Effector CD4-positive, alpha-beta T cell (primary cell): ENCODE measurements at places on chromosomes 2 and 18.
A peak's percentile ranks its signal among the peaks of the same experiment; 100 is the strongest.

GRCh38 chr18:12934454-12935071, 13.2 kb upstream of the SEH1L start:
- peak; percentile 72 for DNase-seq

GRCh38 chr18:24103320-24104021, 35.4 kb upstream of the CABYR start:
- DNase-seq, result no peak

- DNase-seq, result no peak
These were observed at the start of gene RAPGEF4 for GRCh38 chr2:172735582-172736423. Gene RAPGEF4 (plus strand): TSS chr2:172735845. CDS start chr2:172735984, 139 bp downstream.

GRCh38 chr2:5766056-5766455, 73.9 kb downstream of the SOX11 start:
- no peak for DNase-seq

- no peak for DNase-seq
These were observed 1.3 kb downstream of the ADCYAP1 start for GRCh38 chr18:905948-906415.

DNA sequence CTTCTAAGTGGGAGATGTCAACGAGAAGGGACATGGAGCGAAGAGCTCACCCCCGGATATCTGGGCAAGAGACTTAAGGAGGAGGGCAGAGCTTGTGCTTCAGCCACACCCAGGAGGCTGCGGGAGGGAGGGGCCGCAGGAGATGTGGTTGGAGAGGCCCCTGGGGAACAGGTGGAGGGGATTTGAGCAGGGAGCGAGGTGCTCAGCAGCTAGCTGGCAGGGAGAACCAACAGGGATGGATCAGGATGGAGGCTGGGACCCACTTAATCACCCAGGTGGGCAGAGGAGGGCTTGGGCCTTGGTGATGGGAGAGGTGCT, 78.3 kb downstream of the MBP start:
- no peak for DNase-seq

GRCh38 chr2:105113616-105114291, 75.9 kb downstream of the MRPS9 start:
- no peak for DNase-seq

DNA sequence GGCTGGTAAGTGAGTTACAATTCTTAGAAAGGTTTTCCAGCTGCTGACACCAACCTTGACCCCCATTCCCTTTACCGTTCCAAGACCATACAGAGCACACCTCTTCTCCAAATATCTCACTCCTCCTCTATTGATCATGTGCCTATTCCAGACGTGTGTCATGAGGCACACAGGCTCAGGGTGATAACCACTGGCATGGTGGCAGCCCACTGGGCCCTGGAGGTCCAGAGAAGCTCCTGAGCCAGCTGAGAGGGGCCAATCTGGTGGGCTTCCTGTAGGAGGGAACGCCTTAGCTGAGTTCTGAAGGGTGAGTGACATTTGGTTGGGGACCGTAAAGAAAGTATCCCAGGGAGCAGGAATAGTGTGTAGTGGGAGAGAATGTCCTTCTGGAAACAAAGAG, 28.3 kb downstream of the ZAP70 start:
- no peak for DNase-seq

GRCh38 chr2:38500283-38500634, 102.5 kb downstream of the HNRNPLL start:
- no peak for DNase-seq

DNA sequence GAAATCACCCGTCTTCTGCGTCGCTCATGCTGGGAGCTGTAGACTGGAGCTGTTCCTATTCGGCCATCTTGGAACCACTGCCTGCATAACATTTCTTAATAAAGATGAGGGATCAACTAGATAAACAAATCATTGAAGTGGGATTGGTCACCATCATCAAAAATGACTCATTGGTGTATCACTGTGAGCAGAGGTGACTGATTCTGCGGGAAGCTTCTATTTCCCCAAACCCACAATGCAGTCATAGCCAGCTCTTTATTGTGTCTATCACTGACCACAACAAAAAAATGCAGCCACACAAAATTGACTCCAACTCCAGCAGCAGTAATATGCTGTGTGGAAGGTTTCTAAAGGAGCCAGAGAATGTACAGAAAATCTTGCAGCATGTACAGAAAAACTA, 630.7 kb upstream of the HS6ST1 start:
- DNase-seq, result no peak

GRCh38 chr2:200278694-200279316, 27.7 kb upstream of the SPATS2L start:
- no peak for DNase-seq

DNA sequence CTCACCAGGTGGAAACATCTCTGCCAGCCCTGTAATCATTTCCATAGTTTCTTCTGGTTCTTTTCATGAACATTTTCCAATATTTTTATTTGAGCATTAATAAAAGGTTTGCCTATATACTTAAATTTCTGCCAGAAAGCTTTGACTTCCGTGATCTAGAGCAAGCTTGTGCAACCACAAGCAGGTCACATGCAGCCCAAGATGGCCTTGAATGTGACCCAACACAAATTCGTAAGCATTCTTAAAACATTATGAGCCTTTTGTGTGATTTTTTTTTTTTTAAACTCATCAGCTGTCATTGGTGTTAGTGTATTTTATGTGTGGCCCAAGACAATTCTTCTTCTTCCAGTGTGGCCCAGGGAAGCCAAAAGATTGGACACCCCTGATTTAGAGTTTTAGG, 51.6 kb downstream of the NEDD4L start:
- no peak for DNase-seq

DNA sequence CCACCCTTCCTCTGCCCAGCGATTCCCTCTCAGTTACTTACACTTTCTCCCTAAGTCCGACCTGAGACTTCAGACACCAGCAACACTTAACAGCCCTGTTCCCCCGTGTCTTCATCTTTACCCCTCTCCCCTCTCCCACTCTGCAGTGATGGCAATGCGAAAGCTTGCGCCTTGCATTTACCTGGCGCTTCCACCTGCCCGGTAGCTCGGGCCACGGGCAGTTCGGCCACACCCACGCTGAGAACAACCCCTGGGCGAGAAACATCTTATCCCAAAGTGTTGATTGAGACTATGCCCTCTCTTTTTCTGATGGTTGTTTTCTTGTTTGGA, 558 bp downstream of the DNAJC10 start:
- DNase-seq, result no peak

DNA sequence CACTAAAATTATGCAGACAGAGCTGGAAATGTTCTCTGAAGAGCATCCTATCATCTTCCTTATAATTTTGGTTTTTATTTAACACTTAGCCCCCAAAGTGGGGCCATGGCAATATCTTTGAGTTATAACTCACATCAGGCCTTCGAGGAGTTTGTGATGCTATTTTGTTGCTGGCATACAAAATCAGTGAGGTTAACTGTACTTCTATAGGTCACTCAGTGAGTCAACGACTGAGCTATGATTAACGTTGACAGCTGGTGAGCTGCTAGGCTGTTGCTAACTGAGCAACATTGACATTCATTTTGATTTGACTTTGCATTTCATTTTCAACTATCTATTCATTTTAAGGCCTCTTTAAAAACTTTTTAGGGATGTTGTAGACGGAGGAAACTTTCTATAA, 50.0 kb downstream of the GPD2 start:
- DNase-seq, result no peak

GRCh38 chr2:215698566-215698965, 262.7 kb upstream of the FN1 start:
- no peak for DNase-seq

DNA sequence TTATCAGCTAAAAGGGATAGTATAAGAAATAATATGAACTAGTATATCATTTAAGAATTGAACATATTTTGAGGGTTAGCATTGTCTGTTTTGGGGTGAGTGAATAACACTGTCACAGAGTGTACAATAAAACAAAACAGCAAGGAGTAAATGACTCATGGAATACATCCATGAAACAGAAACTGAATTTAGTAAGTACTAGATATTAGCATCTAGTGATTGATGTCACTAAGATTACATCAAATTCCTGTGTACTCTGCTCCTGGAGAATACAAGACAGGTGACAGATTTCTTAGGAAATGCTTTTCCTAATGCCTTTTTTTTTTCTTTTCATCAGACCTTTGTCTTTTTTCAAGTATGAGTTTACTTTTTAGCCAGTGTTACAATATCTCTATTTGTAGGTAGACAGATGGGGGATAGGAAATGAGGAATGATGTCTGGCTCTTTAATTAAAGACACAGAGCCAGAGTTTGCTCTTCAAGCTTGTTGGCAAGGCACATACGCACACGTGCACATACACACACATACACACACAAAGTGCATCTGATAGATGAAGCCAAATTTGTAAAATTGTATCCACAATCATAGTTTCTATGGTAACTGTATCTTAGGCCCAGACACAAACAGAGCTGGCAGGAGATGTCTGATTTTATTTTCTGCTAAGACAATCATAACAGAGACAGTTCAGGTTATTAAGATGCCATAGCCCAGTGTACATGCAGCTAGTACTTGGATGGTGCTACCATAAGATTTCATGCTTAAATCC, 138.2 kb upstream of the NRP2 start:
- no peak for DNase-seq

DNA sequence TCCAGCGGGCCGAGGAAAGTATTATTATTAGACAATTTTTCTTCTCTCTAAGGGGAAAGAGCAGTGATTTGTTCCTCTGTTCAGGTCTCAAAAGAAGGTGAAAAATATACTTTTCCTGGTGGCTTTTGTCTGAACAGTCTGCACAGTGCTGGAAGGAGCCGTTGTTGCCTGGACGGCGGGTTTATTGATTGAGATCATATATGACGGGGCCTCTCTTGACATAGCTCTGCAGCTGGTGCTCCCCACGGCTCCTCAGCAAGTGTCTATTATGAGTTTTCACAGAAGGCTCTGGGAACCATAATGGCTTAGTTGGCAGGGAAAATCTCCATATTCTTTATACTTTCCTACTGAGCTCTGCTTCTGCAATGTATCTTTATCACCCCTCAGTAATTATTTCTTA, 42.9 kb downstream of the FSHR start:
- no peak for DNase-seq

DNA sequence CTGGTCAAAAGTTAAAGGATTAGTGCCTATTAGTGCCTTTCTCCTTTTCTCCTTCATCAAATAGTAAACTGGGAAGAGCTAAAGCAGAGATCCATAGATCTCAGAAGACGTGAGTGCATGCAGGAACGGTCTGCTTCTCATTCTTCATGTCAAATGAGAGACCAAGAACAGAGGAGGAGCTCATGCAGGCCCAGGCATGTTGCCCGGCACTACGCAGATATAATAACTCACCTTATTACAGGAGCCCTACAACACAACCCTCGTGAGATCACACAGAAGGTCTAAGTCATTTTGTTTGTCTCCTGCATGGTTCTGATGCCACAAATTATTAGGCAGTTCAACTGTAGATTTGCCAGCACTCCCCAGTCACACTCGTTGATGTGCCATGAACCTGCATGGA, 71.8 kb downstream of the CMPK2 start:
- DNase-seq, result no peak

GRCh38 chr2:32882816-32883810, 63.6 kb upstream of the LTBP1 start:
- no peak for DNase-seq

- no peak for DNase-seq
These were observed 29.6 kb downstream of the THAP4 start for GRCh38 chr2:241607162-241607885.

- no peak for DNase-seq
These were observed 17.4 kb downstream of the ZNF532 start for GRCh38 chr18:58882044-58882443.

DNA sequence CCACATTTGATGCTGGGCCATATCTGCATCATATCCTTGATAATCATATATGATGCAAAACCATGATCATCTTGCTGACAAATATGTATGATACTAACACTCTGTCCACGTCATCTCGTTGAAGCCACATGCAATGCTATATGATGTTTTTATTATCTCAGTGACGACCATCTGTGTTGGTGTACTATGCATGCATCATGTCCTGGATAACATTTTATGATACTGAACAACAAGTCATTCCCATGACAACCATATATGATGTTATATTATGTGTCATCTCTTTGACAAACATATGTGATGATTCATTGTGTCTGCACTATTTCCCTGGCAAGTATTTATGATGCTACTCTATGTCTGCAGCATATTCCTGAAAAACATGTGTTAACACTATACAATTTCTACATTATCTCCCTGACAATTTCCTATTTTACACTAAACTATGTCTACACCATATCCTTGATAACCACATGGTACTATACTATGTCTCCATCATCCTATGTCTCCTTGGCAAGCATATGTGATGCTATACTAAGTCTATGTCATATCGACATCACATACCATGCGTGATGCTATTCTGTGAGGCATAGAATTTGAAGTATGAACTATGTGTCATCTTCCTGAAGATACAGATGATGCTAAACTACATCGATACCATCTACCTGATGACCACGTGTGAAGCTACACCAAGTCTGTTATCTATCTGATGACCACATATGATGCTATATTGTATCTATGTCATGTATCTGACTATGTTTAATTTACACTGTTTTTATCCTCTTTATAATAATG, 37.0 kb downstream of the DAW1 start:
- no peak for DNase-seq

DNA sequence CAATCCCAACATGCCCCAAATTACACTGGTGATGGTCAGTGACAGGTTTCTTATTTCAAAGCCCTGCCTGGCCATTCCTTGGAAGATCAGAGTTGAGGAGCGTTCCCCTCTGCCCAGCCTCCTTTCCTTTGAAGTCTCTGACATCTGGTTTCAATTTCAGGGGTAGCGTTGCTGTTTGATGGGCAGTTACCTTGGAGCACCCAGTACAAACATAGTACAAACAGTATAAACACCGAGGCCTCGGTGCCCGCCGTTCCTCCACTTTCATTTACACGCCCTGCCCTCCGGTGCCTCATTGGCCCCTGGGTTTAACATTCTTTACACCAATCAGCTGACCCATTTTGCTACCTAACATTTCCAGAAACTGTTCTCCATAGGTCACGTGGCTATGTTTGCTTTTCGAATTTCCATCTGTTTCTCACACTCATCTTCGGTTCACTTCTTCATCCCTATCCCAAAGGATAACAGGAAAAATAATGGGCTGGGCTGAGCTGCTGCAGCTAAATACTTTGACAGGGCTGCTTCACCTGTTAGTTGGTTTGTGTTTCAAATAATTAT, 65.6 kb downstream of the NRP2 start:
- DNase-seq, result no peak

GRCh38 chr2:227890495-227891079, 19.2 kb downstream of the DAW1 start:
- no peak for DNase-seq

GRCh38 chr18:55588870-55589595, 1.0 kb upstream of the TCF4 start:
- no peak for DNase-seq

DNA sequence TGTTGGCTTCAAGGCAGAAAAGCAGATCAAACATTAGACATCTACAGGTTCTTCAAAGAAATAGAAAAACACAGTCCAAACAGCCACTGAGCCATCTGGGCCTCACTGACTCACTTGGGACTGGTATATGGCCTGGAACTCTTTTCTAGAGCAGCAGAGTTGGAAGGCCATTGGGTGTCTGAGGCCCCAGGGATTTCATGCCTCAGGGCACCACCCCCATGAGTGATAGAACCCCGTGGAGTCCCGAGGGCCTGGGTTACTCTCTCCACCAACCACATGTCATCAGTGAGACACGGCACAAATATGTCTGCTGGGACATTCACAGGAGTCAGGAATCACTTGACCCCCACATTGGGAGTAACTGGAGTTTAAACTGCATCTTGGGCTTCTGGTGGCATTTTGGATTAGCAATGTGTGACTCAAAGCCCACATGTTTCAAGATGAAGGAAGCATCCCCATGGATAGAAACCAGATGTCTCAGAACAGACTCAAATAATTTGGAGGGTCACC, 44.0 kb downstream of the CAPN13 start:
- no peak for DNase-seq

GRCh38 chr2:121699421-121700333, 37.0 kb downstream of the NIFK start:
- peak; percentile 79 for DNase-seq

- no peak for DNase-seq
These were observed 60.9 kb downstream of the AAK1 start for GRCh38 chr2:69582582-69583176.
